ENCODE measurements at places on chromosomes 12 and 14. TPM values are rescaled to one million over a fixed set of nuclear protein-coding genes. Genes with fewer than 3 reads are reported as not detected.
A peak's percentile ranks its signal among the peaks of the same experiment; 100 is the strongest.

KRT75 gene
- not detected for total RNA-seq

A2ML1 gene
- not detected for total RNA-seq

DNA sequence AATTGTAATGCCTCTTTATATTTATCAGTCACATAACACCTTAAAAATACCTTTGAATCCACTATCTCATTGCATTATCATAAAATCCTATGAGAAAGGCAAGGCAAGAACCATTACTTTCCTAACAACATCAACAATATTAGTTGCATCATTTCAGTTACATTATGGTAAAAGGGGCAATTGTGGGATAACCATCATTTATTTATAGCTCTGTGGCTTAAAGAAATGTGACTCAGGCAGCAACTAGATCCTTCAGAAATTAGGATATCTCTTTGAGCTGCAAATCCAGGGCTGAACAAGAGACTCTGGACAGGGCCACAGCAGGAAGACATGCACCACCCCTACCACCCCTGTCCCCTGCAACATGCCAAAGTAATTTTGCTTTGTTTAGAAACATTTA, 36.4 kb downstream of the EPS8 start:
- DNase-seq, result peak; percentile 45

DNA sequence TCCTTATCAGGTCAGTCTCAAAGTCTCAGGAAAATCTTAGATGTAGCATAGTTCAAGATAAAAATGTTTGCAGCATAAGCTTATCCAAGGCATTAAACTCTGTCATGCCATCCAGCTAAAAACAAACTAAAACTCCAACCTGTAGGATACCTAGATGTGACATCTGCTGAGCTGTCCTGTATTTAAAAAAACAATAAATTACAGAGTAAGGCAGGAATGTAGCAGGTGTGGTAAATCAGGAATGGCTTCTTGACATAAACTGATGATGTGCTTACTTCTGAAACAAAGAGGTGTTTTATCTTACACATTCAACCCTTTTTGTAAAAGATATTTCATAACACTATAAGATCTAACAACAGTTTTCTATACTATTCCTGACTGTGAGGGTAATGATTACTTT, 30.6 kb upstream of the DLGAP5 start:
- no peak for DNase-seq

- no peak for DNase-seq
Observed at GRCh38 chr12:39372929-39373328, 70.0 kb downstream of the KIF21A start.

DNA sequence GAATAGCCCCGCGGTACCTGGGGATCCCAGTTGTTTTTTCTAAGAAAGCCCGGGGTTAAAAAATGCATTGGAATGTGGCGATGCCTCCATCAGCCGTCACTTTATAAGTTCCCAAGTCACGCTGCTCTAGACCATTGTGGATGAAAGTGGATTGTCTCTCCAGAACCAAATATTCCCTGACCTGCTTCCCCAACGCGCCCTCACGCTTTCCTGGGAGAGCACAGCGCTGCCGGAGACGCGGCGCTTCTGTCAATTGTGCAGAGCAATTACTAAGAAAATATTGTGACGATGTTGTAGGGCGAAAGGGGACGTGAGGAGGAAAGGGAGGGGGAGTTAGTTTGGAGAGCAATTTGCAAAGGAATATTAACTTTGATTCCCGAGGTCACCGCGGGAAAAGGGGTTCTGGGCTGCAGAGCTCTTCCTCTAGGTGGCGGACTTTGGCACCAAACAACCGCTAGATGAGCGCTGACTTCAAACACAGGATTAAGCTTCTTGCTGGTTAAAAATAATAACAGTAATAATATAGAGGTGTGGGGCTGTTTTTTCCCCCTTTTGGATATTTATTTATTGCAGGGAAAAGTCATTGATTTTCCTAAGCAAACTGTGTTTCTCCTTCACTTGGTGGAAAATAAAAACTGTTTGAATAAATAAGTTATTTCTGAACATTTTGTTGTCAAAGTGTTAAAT, 9.6 kb upstream of the FOXG1 start:
- peak; percentile 60 for DNase-seq

DNA sequence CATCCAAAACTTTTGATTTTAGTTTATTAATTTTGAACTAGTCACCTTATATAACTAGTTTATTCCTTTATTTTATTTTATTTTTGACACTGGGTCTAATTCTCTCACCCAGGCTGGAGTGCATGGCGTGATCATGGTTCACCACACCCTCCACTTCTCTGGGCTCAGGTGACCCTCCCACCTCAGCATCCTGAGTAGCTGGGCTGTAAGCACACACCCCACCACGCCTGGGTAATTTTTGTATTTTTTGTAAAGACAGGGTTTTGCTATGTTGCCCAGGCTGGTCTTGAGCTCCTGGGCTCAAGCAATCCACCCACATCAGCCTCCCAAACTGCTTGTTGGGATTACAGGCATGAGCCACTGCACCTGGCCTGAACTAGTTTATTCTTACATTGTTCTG, 17.3 kb downstream of the PCNX1 start:
- DNase-seq, result no peak

DNA sequence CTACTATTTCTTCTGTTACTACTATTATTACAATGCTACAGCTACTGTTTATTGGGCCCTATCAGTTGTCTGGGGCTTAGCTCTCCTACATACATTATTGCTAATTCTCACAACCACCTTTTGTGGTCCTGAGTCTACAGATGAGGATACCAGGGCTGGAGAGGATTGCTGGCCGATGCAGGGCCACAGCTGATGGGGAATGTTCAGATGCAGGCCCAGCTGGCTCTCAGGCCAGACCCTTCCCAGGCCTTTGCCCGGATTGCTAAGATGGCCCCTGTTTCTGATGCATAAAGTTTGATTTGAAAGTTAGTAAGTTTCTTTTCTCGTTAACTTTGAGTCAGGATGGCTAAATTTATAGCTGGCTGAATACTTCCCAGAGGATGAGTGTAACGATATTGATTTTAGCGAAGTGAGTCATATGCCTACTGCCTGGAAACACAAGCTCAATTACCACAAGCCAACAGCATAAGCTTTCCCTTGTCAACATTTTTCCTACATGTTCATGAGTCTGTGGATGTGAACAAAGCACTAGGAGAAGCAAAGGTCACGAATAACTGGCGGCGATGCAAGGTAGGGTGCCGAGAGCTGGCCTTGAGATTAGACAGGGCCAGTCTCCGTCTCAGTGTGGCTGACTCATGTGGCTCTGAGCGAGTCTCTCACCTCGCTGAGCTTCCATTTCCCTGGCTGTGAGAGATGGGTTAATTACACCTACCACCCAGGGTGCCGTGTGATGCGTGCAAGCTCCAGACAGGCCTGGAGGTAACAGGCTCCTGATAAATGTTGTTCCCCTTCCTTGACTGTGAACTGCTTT, 111.0 kb downstream of the BEGAIN start:
- DNase-seq, result peak; percentile 51
